ENCODE measurements at places on chromosomes 11 and 22.

DNA sequence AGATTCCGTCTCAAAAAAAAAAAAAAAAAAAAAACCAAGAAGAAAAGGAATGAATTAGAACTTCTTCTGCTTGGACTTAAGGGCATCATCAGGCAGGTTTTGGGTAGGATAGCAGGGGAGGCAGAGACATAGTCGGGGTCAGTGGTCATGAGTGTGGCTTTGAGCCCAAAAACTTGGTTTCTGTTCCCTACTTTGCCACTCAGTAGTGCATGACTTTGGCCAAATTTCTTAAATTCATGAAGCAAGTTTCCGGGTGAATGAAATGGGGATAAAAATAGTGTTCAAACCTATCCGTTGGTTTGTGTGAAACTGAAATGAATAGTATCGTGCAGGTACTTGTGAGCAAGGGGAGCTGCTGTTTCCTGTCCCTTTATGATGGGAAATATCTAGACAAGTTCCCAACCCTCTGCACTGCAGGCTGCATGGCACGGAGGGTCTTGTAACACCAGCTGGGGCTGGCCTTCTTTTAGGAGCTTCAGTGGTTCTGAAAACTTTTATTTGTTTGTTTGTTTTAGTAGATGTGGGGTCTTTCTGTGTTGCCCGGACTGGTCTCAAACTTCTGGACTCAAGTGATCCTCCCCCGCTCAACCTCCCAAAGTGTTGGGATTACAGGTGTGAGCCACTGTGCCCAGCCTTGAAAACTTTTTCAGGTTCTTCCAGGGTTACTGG lies 18.4 kb downstream of the NEAT1 start:
- no peak for DNase-seq

DNA sequence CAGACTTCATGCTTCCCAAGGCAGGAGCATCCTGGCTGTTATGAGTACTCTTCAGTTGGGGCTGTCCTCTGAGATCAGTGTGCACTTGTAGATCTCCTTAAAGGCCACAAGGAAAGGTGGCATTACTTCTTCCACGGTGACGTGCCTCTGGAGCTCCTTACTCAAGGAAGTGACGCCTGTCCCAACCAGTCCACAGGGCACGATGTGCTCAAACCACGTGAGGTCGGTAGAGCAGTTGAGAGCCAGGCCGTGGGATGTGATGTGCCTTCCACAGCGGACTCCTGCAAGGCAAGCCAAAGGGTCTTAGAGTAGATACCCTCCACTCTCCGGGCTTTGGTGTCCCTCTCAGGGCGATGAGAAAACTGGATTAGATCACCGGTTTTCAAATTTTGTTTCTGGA lies 1.4 kb downstream of the LIPT2 start:
- DNase-seq: no peak

DNA sequence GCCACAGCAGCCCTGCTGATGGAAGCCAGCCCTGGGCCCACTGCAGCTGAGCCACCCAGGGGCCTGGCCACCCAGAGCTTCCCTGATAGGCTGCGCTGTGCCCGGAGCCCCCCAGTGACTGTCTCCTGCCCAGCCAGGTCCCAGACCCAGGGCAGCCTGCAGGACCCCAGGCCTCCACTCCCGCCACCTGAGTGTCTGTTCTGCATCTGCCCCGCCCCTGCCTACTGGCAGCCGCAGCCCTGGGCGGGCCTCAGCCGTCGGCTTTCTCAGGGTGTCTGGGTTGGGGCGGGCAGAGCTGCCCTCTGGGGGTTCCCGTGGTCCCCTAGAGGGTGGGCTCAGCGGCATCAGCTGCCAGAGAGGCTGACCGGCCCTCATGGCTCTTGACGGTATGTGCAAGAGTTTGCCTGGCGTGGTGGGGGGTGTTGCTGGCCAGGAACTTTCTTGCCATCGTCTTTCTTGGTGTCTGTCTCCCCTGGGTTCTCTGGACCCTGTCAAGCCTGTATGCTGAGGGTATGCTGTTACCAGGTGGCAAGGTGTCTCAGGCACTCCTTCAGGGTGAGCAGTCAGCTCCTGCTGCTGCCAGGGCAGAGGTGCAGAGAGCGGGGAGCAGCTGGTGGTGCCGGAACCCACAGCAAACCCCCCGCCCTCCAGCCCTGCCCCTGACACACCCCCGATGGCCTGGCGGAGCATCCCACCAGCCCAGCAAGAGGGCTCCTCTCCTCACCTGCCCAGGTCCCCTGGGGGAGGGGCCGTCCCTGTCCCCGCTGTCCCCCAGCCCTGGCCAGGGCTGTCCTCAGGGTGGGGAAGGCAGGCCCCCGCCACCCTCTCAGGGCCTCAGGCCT lies 12.2 kb upstream of the PIM3 start:
- DNase-seq: no peak

- DNase-seq: no peak
Measured at GRCh38 chr11:19816040-19816439, 103.4 kb downstream of the NAV2 start.

DNA sequence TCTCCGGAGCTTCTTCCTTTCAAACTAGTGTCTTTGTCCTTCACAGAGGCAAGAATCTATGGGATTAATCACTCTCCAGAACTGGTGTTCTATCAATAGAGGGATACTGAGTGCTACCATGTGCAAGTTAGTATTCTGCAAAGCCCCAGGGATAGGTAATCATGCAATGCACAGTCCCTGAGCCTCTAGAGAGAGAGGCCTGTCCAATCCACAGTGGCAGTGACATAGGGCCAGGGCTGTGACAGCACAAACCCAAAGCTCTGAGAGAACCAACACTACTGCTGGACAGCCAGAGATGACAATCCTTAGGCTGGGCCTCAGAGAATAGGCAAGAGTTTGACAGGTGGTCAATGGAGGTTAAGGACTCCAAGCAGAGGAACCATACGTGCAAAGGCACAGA lies 66.8 kb upstream of the USP47 start:
- no peak for DNase-seq

DNA sequence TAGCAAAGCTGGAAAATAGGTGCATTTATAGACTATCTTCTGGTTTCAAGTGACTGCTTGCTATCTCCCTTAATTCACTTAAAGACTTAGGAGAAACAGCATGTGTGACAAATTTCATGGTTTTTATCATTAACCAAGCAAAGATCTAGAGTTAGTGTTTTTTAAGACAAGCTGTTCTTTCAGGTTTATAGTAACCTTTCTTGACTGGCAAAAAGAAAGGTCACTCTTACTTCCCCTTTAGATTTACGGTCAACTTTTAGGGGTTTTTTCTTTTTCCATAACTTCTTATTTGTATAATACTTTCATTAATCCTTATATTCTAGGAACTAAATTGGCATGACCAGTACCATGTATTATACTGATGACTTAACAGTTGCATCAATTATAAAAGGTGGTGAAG lies 46.6 kb downstream of the KDM2A start:
- DNase-seq: no peak

DNA sequence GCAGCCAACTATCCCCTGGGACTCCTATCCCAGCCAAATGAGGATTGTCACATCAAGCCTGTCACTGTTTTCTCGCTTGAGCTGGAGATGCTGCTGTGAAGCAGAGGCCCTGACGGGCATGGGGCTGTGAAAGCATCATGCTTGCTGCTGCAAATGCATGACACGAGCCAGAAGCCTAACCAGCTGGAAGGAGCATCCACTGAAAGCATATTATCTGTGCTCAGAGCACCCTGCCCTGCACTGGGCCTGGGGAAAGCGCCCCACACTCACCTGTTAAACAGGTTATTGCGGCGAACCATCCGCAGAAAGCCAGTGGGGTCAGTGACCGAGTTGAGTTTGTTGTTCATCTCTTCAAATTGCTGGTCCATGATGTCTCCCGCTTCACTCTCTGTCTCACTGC lies 110.9 kb upstream of the PITPNB start:
- no peak for DNase-seq

DNA sequence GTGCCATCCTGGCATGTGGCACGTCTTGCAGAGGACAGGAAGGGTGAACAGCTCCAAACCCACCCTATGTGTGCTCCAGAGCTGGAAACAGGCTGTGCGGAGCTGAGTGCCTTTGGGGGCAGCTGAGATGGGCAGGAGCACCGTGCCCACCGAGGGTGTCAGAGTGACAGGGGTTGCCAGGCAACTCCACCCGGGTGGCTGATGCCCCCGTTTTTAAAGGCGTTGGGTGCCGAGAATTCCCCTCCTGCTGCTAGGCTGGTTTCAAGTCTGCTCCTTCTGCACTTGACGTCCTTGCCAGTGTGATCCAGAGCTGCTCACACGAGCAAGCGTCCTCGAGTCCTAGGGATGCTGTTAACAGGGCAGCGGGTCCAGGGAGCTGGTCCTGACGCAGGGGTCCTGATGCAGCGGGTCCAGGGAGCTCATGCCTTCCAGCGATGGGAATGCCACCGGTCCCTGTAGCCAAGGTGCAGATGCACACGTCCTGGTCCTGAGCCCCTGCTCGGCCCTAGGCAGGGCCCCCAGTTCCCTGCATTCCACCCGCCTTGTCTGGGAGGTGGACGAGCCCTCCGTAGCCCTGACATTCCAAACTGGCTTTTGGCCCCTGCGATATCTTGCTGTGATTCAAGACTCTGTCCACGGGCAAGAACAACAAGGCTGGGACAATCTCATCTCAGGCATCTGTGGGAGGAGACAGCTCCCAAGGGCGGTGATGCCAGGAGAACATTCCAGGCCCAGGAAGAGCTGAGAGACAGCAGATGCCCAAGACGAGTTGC lies 4.9 kb downstream of the KCNQ1 start:
- DNase-seq: no peak

GRCh38 chr11:120818097-120818496 lies 205.8 kb upstream of the TBCEL start:
- DNase-seq: no peak

- no peak for DNase-seq
Measured at GRCh38 chr22:37632174-37633088, 7.0 kb upstream of the SH3BP1 start.

- DNase-seq: no peak
Measured at GRCh38 chr11:134786636-134787035, 374.6 kb upstream of the B3GAT1 start.

DNA sequence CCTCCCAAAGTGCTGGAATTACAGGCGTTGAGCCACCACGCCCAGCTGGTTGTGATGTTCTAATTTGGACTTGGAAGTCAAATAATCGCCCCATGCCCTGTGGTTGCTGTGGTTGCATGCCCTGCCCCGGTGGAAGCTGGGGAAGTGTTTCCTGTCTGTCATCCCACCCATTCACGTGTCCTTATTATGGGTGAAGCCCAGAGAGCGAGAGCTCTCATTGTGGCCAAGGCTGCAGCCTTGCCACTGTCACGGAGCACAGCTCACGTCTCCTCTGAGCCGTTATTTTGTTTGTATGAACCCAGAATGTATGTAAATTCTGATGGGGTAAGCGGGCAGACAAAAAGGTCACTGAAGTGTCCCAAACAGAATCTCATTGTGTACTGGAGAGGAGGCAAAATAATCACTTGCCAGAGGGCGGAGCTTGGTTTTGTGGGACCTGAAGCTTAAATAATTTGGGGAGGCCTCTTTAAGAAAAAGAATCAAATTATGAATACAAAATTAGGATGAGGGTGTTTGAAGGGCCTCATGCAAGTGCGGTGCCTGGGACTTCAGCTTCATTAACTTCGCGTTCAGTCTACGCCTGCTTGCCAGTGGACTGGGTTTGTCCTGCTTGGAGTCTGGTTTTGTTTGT lies 25.8 kb upstream of the TREH start:
- DNase-seq: peak; percentile 71

DNA sequence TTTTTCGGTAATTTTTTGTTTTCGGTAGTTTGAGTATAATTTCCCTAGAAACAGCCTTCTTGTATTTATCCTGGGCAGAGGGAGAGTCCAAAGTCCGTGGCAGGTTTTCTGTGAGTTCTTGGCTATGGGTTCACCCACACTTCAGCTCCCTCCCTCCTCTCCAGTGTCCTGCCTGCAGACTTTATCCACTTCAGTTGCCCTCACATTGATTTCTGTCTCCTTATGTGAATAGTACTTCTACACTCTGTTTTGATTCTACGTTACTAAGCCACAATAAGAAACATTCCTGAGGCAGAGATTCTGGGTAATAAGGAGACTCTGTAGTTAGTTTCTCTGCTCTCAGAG lies 868.6 kb downstream of the METTL15 start:
- DNase-seq: no peak

DNA sequence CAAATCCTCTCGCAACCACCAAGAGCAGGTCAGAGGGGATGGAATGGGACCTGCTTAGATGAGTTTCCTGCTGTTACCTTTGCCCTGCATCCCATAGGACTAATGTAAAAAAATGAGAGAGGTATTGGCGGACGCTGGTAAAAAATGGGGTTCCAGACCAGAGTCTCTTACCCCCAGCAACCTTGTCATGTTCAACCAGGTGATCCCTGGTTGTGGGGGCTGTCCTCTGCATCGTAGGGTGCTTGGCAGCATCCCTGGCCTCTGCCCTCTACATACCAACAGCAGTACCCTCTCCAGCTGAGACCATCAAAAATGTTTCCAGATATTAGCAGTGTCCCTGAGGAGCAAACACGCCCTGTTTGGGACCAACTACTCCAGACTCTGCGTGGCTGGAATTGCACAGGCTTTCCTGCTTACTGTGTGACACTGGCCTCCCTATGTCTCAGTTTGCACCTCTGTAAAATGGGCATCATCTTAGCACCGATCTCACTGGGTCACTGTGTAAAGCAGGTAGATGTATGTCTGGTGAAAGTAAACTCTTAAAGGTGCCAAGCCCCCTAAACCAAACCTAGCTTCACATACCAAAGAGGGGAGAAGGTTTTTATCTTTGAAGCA lies 1.5 kb downstream of the APOL6 start:
- DNase-seq: no peak

GRCh38 chr11:43895601-43896000 lies 15.0 kb downstream of the ALKBH3 start:
- no peak for DNase-seq

DNA sequence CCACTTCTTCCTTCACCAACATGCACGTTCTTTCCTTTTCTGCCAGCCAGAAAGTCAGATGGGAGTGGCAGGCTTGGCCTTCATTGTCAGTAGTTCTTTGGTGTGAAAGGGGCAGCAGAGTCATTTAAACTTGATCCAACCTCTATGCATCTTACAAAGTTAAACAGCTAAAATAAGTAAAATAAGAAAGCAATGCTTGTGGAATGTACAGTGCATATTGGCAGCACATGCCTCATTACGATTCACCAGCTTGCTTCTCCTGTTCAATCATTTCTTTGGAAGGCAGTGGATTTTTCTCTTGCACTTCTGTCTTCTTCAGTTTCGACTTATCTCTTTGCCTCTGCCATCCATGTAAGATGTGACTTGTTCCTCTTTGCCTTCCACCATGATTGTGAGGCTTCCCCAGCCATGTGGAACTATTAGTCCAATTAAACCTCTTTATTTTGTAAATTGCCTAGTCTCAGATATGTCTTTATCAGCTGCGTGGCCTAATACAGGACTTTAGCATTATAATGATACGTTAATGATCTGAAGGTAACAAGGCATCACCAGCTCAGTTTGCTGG lies 14.8 kb downstream of the LGALS12 start:
- DNase-seq: no peak

Measured in Jurkat, Clone E6-1 (cell line).